ENCODE measurements at places on chromosomes 12 and 14.
A peak's percentile ranks its signal among the peaks of the same experiment; 100 is the strongest.

DNA sequence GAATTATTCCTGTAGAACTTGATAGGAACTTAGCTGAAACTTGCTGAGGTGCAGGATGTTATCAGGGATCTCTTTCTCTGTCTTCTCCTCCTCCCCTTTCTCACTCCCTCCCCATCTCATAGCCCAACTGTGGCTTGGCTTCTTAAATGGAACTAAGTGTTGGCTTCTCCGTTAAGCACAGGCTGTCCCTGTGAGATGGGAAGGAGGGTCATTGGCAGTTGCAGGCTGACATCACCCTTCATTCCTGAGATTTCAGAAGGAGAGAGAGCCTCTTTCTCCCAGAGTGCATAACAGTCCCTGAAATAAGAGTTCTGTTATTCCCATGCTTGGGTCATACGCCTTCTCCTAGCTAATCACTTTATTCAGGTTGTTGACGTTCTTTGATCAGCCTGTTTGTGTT is 162.0 kb downstream of the UNC79 start:
- no peak for DNase-seq

- no peak for DNase-seq
Observed at GRCh38 chr14:103124501-103125001, 1.3 kb downstream of the TNFAIP2 start.

GRCh38 chr12:114903083-114903691 is 219.2 kb upstream of the TBX3 start:
- no peak for DNase-seq

GRCh38 chr12:22480016-22480415 is 64.3 kb downstream of the C2CD5 start:
- no peak for DNase-seq

GRCh38 chr12:96500693-96501092 is 11.3 kb downstream of the CFAP54 start:
- DNase-seq, result no peak

DNA sequence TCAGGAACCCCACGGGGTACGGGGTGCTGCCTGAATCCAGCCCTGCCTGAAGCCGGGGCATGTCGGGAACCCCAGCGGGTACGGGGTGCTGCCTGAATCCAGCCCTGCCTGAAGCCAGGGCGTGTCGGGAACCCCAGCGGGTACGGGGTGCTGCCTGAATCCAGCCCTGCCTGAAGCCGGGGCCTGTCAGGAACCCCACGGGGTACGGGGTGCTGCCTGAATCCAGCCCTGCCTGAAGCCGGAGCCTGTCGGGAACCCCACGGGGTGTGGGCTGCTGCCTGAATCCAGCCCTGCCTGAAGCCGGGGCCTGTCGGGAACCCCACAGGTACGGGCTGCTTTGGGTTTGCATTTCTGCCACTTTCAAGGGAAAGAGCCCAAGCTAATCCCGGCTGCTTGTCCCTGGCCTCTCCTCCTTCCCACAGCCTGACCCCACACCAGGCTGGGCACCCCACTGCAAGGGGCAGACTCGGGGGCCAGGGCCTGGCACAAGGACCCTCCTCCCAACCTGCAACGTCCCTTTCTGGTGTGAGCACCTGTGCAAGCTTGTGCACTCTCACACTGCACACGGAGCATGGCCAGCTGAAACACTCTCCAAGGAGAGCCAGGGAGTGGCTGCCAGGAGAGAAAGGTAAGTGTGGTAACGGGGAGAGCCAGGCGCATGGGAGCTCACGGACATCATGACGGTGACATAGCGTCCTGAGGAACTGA is 5.6 kb upstream of the FBRSL1 start:
- no peak for DNase-seq

GRCh38 chr12:111596985-111597830 is 1.9 kb downstream of the ATXN2 start:
- DNase-seq, result no peak

GRCh38 chr12:51527966-51528365 is 63.1 kb upstream of the SCN8A start:
- no peak for DNase-seq

GRCh38 chr12:73935817-73936216 is 601.8 kb upstream of the ATXN7L3B start:
- DNase-seq, result no peak

DNA sequence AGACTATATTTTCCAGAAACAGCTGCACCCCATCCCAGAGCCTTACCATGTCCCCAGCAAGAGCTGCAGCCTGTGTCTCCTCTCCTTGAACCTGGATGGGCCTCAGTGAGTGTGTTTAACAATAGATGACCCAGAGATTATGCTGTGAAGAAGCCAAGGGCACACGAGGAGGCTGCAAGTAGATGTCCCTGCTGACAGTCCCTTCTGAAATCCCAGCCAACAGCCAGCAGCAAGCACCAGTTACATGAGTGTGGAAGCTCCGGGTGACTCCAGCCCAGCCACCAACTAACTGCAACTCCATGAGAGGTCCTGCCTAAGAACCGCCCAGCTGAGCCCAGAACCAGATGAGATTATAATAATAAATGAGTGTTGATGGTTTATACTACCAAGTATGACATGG is 191.7 kb downstream of the BCL11B start:
- peak; percentile 41 for DNase-seq

- no peak for DNase-seq
Observed at GRCh38 chr14:104925855-104926609, 1.4 kb downstream of the PLD4 start.

GRCh38 chr14:39665075-39665475 is 232.8 kb upstream of the FBXO33 start:
- no peak for DNase-seq

GRCh38 chr12:113359133-113359938 is 949 bp downstream of the PLBD2 start:
- no peak for DNase-seq

- DNase-seq, result no peak
Observed at GRCh38 chr14:92546347-92547053, 32.9 kb downstream of the RIN3 start.

- DNase-seq, result no peak
Observed at GRCh38 chr12:52837413-52837741, 3.3 kb upstream of the KRT79 start.

- DNase-seq, result no peak
Observed at GRCh38 chr14:103101257-103101962, 6.9 kb downstream of the EXOC3L4 start.
